ENCODE measurements at places on chromosomes 7 and 10.

GRCh38 chr7:2299131-2299829 is 15.0 kb downstream of the SNX8 start:
- peak; percentile 51 for DNase-seq

DNA sequence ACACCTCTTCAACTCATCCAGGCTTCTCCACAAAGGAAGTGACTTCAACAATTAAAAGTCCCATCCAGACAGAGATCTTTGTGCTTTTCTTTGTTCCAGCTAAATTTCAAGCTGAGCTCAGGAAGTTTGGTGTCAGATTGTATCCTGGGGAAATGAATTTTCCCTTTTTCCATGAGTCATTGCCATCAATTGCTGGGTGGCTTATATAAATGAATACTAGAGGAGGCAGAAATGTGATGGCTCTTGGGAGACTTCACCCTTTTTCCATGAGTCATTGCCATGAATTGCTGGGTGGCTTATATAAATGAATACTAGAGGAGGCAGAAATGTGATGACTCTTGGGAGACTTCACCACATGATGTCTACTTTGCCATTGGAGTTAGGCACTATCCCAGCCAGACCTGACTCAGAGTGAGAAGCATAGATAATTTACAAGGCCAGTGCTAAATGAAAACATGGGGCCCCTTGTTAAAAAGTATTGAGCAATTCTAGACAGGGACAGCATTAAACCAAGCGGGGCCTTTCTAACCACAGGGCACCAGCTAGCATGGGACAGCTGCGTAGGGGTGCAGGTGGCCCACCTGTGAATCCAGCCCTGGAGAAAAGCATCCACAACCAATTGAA is 339.2 kb upstream of the PODXL start:
- no peak for DNase-seq

DNA sequence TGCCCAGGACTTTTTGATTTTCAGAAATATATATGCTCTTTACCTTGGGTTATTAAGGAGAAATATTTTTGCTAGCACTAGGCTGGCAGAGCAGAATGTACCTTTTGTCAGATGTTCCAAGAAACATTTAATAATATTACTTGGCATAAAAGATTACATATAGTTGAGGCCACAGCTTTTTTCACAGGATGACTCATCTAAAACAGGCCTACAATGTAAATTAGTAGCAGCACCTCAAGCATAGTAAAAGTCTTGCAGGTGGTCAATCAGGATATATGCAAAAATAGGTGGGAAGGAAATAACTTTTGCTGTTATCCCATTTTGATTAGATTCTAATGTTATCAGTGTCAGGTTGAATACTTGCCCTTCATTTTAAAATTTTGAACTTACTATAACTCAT is 14.9 kb upstream of the ITGB1 start:
- DNase-seq: peak; percentile 13

DNA sequence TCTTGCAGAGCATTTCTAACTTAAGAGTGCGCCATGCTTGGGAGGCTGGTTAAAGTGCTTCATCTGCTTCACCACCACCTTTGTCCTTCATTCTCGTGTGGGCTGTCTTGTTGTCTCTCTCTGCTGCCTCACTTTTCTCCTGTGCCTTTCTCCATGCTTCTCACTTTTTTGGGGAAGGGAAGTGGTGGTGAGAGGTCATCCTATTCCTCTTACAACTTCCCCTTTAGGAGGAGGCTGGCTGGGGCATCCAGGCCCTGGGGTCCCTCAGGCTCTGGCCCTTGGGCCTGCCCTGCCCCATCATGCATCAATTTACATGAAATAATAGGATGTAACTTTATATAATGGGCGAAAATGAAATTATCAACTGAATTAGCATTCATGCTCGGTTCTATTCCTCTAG is 39.9 kb upstream of the PIP4K2A start:
- no peak for DNase-seq

DNA sequence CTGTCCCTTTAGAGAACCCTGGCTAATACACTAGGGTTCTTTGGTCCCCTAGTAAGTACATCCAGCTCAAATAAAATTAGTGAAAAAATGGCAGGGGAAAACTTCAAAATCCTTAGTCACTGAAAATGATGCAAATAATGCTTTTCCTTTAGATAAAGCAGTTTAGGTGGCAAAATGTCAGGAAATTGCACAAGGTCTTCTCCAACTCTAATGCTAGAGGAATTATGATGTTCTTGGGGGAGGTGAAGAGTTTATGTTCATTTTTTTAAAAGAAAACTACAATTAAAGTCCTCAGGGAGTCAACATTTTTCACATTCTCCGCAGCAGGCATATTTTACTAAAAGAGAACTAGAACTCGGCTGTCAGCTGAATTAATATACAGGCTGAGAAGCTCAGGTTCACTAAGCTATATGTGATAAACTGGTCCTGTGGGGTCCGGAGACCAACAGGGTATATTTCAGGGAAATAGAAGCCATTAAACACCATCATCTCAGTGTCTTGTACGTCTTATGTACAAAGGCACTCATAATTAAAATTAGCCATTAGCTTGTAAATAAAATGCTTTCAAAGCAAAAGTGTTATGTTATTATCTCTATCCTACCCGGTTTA is 1164.7 kb upstream of the AUTS2 start:
- no peak for DNase-seq

GRCh38 chr10:10397906-10398305 is 619.8 kb upstream of the CELF2 start:
- DNase-seq: no peak

GRCh38 chr7:104848138-104848990 is 165.6 kb upstream of the KMT2E start:
- peak; percentile 79 for DNase-seq

GRCh38 chr10:132300582-132300981 is 7.2 kb downstream of the STK32C start:
- no peak for DNase-seq

- peak; percentile 52 for DNase-seq
Measured at GRCh38 chr10:67836488-67836887, 1.5 kb downstream of the DNAJC12 start.

DNA sequence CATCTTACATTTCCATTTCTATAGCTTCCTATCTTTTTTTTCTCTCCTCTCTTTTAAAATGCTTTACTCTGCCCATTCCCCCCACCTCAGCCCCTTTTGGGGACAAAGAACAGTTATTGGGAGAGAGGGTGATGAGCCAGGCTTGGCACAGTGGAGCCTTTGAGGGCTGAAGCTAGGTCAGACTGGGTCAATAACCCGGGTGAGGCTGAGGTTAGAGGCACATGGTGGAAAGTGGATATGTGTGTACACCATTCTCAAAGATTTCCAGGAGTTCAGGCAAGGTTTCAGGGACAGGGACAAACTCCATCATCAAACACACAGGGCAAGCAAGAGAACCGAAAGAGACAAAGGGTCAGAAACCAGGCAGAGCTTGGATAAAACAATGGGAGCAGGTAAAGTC is 11.5 kb downstream of the ABCB4 start:
- DNase-seq: no peak

DNA sequence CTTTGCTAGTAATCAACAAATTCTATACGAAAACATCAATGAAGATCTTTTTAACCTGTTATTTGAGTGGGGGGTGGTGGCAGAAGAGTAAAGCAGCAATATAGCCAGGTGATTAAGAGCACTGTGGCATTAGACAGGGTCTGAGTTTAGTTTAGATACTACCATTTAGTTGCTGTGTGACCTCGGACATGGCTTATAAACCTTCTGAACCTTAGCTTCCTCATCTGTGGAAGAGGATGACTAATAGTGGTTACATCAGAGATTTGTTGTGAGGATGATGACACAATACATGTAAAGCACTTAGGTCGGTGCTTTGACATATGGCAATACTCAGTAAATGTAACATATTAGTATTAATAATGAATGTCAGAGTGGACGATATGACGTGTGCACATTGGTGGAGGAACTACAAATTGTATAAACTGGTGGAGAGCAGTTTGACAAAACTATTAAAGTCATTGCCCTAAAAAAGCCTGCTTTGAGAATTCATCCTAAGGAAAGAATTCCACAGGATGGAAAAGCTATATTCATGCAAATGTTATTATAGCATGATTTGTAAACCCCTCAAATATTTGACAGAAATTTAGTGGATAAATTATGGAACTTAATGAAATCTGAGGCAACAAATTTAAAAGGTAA is 24.3 kb downstream of the SPAG6 start:
- peak; percentile 42 for DNase-seq

- DNase-seq: no peak
Measured at GRCh38 chr10:3516234-3516922, 268.6 kb downstream of the KLF6 start.

GRCh38 chr10:133359554-133359971 is 1.7 kb upstream of the FUOM start:
- DNase-seq: no peak

DNA sequence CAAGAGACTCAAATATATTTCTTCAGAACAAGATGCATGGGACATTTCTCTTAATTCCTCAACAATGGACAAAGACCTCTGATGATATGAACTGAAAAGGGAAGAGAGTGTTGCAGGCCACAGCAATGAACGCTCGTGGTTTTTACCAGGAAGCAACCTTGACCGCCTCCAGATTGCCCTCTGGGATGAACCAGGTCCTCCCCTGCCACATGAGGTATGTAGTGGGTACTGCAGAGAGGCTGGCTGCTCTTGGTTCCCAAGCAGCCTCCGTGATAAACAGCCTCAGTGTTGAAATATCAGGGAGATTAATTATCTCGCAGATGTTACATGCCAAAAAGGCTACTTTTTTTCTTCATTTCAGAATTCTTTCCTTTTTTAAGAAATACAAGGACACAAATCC is 338.8 kb downstream of the ELMO1 start:
- no peak for DNase-seq

- DNase-seq: no peak
Measured at GRCh38 chr7:126472825-126473224, 779.9 kb downstream of the GRM8 start.

- no peak for DNase-seq
Measured at GRCh38 chr7:55071411-55072175, 52.8 kb downstream of the EGFR start.

DNA sequence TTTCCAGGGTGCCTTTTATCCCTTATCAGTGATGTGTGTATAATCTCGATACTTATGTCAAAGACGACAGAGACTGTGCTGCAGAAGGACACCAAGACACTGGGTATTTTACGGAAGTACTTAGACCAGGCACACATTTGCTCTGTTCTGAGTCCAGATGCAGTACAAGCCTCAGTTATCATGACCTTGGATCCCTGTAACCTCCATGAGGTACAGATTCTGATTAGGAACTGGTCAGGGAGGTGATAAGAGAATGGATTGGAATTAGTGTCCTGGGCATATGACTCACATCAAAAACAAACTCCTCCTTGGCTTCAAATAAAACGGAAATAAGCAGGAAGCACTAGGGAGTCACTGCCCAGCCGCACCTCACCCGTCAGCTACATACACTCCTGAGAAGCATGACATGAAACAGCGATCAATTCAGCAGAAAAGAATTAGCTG is 146.5 kb downstream of the SFMBT2 start:
- DNase-seq: no peak

GRCh38 chr10:21742740-21743412 is 208.8 kb downstream of the MLLT10 start:
- DNase-seq: no peak

GRCh38 chr7:96287559-96287958 is 34.3 kb downstream of the SLC25A13 start:
- no peak for DNase-seq

Measured in NAMALWA (cell line).